D721Med (cell line): ENCODE measurements at places on chromosomes 1 and 21.
A peak's percentile ranks its signal among the peaks of the same experiment; 100 is the strongest.

- DNase-seq = no peak
Measured at GRCh38 chr1:17538010-17538409, 1.5 kb upstream of the ARHGEF10L start.

GRCh38 chr1:168751195-168751650 lies 22.2 kb upstream of the DPT start:
- DNase-seq = no peak

- no peak for DNase-seq
Measured at GRCh38 chr1:162649583-162649982, 17.3 kb downstream of the DDR2 start.

DNA sequence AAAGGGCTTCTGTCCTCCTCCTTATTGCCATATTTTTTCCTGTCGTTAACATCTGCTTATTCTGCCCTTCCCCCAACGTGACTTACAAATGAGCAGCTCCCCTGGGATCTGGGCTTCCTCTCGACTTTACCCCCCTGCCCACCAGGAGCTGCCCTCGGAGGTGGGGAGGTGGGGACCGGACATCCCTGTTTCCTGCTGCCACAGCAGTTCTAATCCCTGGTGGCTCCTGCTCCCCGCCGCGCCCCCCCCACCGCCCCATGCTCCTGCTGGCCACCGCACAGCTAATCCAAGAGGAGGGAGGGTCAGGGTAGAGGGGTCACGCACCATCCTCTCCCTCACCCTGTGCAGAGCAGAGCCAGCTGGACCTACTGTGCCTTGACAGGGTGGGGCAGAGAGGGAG lies 4.4 kb upstream of the SLC27A3 start:
- no peak for DNase-seq

DNA sequence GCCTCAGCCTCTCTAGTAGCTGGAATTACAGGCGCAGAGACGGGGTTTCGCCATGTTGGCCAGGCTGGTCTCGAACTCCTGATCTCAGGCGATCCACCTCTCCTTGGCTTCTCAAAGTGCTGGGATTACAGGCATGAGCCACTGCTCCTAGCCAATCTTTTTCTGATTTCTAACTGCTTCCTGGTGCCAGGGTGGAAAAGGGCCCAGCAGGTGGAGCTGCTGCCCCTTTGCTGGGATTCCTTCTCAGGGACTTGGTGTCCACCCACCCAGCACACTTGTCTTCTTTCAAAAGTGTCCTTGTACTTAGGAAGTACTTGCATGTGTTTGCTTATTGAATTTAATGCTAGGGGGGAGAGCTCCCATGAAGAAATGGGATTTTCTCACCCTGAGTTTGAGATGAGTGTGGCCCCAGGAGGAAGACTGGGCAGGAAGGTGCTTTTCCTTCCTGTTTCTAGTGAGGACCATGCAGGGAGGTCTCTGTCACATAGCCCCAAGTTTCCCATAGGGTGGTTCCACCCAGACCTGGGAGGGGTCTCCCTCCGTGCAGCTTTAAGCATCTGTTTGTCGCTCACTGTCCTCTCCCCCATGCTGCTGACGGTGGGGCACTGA lies 14.2 kb downstream of the UTP11 start:
- DNase-seq = peak; percentile 66

- DNase-seq = no peak
Measured at GRCh38 chr1:225820522-225821120, 10.7 kb downstream of the EPHX1 start.

DNA sequence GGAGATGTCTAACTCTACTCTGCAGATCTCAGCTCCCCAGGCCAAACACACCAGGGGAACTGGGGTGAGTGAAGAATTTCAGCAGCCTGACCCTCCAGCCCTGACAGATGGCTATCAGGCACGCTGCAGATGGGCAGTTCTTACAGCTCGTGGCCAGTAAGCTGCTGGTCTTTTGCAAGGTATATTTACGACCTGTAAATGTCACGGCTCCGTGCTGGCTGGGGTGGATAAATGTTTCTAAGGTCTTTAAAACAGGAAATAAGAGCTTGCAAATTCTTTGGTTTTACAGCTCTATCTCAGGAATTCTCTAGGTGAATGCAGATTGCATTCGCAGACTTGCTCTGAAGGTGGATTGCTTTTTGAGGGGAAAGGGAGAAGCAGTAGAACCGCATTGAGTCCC lies 10.1 kb downstream of the DOP1B start:
- DNase-seq = no peak

DNA sequence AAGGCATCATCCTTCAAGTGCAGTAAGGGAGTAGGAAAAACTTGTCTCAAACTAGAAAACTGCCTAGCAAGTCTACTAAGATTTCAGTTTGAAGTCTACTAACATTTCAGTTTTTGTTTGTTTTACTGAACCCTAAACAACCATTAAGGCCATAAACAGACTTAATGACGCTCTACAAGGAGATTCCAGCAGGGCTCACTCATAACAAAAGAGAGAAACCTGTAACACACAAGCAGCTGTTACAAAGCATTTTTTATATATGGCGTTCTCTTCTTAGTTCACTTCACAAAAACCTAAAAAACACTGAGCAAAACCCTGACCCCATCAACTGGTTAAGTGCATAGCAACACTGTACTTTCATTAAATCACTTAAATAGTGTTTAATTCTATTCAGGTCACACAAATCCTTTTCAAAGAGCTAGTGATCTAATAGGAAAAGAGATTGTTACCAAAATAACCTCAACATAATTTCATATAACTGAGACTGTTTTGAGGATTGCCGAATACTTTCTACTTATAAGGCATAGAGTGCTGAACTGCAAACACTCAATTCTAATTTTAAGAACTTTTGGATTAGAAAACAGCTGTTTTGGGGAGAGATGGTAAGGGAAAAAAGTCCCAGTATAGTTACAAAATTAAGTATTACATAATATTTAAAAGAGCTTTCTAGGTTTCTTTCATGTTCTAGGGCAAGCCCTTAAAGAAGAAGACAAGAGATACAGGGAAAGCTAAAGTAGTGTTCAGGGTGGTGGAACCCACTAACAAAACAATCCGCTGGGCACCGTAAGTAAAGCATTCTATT lies 1.4 kb downstream of the B3GALNT2 start:
- DNase-seq = no peak

- no peak for DNase-seq
Measured at GRCh38 chr1:7422081-7422480, 349.0 kb upstream of the VAMP3 start.

GRCh38 chr1:161017756-161018630 lies 3.0 kb downstream of the F11R start:
- DNase-seq = no peak

GRCh38 chr1:184888505-184888904 lies 85.8 kb downstream of the NIBAN1 start:
- DNase-seq = no peak

DNA sequence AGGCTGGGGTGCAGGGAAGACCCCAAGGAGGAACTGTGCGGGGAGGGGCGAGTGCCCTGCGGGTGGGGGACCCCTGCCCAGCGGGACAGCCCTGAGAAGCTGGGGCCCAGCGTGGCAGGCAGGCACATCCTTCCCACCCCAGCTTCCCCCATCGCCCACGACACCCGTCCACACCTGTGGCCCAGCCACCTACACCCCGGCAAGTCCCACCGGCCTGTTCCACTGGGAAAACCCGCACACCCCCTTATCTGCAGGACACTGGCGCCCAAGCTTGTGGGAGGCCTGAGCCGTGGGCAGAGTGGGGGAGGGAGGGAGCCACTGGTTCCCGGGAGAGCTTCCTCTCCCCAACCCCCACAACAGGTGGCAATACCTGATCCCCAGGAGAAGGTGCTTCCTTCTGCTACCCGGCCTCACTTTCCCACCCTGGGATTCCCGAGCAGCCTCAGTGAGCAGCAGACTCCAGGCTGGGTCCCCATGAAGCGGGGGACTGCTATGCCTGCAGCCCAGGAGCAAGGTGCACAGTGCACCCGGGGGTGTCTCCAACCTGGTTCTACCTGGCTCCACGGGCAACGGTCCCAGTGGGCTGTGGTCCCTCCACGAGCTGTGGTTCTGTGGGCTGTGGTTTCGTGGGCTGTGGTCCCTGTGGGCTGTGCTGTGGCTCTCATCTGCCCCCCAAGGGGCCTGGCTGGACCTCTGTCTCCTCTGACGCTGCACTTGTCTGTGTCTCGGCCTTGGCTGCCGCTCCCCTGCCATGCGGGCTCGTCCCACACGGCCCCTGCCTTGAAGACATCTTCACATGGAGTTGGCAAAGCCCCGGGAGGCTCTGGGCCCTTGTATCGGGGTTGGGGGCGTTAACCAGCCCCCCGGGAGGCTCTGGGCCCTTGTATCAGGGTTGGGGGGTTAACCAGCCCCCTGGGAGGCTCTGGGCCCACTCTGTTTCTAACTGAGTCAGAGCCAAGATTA lies 37.8 kb upstream of the POFUT2 start:
- no peak for DNase-seq
